Stimulated activated CD8-positive, alpha-beta memory T cell treated with anti-CD3 and anti-CD28 coated beads, Interleukin-12 subunit alpha, Interleukin-12 subunit beta, amount 100 ng/mL, for 1 hour (primary cell): ENCODE measurements at places on chromosomes 16 and 17.

GRCh38 chr17:66830451-66830850 is 4.5 kb upstream of the CACNG5 start:
- DNase-seq: no peak

DNA sequence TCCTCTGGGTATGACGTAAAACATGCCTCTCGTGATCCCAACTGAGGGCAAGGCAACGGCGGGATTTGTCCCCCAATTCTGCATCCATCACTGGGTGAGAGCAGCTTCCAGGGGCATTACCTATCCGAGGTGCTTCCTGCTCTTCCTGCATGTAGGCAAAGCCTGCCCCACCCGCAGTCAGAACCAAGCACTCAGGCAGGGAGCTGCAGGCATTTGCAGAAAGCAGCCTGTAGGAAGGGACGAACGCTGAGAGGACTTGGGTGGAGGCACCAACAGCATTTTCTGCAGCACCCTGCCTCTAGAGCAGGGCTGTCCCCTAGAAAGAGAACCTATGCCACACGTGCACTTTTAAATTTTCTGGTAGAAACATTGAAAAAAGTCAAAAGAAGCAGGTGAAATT is 5.5 kb downstream of the BCO1 start:
- DNase-seq: no peak

DNA sequence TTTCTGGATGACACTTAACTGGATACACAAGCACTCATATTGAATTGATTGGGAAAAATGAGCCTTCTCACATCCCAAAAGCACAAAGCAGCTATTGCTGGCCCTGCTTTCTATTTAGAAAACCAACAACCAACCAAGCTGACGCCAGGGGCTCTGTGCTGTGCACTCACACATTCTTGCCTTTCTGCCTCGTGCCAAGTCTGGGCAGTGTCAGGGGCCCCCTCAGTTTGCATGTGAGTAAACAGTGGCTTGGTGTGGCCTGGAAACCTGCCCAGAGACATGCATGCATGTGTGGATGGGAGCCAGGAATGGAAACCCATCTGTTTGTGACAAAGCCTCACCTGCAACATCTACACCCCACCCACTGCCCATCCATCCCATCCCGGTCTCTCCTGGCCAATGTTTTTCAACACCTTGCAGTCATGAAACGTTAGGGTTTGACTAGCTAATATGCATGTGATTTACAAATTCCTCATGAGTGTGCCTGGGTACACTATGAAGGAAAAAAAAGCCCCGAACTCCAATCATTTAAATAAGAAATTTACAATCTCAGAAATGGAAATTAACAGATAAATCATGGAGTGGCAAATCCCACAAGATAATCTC is 20.4 kb downstream of the MIEF2 start:
- DNase-seq: no peak

GRCh38 chr17:20938988-20939615 is 103.7 kb downstream of the USP22 start:
- no peak for DNase-seq
